ENCODE measurements at places on chromosomes 3 and 15.

DNA sequence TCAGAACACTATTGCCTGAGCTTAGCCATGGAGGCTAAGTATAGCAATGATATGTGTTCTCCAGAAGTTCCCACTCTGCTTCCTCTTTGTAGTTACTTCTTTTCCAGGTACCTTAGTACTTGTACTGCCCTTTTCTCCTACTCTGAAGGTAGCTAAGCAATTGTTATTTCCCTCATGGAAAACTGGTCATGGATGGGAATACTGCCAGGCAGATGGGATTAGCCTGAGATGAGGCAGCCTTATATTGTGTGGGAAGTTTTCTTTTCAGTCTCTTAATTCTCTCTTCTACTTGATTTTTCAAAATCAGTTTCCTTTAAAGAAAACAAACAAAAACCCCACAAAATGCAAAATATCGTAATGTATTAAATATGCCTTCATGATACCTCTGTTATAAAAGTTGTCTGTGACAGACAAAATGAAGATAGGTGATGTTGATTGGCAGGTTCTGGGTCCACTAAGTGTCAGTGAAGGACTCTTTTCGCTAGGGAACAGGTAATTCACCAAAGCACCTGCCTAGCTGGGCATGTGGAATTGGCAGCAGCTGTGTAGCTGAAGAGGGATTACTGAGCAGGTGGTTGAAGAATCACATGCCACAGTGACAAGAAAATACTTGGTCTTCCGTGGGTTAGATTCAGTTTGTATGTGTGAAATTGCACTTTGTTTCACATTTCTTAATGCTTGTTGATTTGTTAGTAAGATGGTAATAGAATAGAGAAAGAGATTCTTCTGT is 4.1 kb downstream of the ZNF609 start:
- DNase-seq: no peak

DNA sequence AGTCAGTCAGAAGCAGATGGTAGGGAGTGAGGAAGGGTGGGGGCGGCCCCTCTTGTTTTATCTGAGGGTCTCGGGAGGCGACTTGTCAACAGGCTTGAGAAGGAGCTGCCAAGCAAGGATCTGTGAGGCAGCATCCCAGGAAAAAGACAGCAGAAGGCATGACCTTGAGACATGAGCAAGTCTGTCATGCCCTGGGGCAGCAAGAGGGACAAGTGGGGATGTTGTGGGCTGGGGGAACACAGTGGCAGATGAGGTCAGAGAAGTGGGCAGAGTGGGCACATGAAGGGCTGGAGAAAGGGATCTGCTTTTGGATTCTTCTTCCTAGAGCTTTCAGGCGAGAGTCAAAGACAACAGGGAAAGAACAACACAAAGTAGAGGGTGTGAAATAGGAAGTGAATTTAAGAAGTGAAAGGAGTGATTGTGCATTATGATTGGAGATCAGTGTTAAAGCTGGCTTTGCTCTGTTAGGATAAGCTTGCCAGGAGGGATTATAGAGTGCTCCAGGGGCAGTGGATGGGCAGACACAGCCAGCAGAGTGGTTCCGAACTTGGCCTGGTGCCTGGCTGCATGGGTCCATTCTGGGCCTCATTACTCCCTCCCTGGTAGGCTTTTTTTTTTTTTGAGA is 73.3 kb downstream of the USP13 start:
- DNase-seq: no peak

DNA sequence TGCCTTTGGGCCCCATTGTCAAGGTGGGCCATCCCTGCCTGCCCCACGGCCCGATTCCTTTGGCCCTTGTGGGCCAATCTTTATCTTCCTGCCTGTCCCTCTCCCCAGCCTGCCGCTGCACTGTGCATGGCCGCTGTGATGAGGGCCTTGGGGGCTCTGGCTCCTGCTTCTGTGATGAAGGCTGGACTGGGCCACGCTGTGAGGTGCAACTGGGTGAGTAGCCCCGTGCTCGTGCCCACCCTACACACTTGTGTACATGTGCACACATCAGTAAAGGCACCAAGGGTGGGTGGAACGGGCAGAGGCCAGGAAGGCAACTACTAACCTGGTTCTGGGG is 12.2 kb downstream of the NT5DC2 start:
- DNase-seq: no peak

- DNase-seq: no peak
Measured at GRCh38 chr3:126216416-126216815, 36.0 kb upstream of the ALDH1L1 start.

GRCh38 chr15:78988361-78988911 is 43.6 kb upstream of the CTSH start:
- DNase-seq: no peak

GRCh38 chr3:89264037-89264560 is 156.7 kb downstream of the EPHA3 start:
- no peak for DNase-seq

DNA sequence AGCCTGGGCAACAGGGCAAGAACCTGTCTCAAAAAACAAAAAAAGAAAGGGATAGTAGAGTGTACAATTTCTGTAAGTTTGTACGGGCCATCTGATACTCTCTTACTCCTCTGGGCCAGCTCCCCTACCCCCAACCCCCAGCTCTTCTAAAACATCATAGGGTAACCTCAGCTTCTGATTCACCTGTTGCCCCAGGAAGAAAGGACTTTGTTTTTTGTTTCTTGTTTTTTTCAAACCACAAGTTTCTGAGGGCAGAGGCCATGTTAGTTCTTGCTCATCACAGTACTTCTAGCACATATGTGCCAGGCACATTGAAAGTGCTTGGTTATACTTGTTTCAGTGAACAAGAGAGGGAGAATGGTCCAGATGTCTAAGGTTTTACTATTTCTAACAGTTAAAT is 20.2 kb downstream of the ATOSA start:
- peak; percentile 20 for DNase-seq

GRCh38 chr3:188974856-188975599 is 196.7 kb upstream of the TPRG1 start:
- DNase-seq: peak; percentile 17

DNA sequence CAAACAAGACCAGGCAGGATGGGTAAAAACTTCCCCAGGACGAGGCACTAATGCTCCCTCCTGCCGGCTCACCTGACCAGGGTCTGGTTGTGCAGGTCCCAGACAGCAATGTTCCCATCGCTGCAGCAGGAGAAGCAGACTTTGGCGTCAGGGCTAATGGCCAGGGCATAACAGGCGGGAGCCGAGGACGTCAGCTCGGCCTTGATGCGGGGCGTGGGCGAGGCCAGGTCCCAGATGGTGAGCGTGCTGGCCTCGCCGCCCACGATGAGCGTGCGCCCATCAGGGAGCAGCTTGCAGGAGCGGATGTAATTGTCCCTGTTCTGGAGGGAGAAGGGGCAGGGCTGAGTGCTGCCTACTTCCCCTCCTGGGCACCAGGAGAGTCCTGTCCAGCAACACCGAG is 43.4 kb downstream of the TLE3 start:
- DNase-seq: no peak

DNA sequence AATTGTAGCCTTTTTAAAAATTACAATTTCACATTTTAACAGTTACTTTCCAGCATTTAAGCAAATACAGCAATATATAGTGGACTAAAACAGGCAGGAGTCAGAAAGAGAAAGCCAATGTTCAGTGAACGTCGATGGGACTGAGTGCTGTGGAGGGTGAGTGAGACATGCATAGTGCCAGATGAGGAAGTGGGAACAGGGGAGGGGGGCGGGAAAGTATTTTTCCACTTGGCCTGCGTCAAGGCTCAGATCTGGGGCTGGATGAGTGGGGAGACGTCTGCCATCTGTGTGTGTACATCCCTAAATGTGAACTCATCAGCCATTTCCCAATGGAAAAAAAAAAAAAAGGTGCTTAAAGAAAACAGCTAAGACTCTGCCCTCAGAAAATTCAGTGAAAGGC is 19.2 kb upstream of the RAD18 start:
- DNase-seq: no peak

DNA sequence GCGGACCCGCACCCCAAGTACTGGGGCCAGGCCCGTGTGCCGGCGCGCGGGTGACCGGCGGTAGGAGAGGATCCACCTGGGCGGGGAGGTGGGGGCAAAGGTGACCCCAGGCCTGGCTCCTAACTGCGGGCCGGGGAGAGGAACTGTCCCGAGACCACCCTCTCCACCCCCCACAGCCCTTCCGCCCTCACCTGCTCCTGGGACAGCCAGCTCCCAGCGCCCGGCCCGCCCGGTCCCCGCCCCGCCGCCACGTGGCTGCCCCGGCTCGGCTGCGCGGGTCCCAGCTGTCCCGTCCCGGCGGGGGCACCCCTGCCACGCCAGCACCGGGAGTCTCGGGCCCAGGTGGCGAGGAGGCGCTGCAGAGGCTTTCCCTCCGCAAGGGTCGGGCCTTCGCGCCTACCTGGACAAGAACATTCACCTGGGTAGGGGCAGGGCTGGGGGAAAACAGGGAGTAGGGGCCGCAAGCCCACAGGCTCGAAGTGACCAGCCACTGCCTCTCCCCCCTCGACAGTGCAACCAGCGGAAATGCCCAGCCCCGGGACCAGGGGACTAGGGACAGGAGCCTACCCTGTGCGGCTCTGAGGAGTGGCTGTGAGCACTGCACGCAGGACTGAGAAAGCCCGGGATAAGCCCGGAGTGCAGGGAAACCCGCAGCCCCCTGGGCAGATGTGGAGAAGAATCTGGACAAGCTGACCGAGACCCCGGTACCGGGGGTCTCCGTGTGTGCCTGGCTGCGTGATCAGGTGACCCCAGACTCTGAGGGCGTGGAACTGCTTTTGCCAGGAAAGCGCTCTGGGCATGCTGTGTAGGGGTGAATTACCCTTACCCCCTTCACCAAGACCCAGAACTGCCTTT is at the start of gene SLC12A8:
SLC12A8 (minus strand) TSS at position 240 of the 855 bp plus-strand sequence. CDS start 1,399 bp downstream, outside the sequence.
- no peak for DNase-seq

DNA sequence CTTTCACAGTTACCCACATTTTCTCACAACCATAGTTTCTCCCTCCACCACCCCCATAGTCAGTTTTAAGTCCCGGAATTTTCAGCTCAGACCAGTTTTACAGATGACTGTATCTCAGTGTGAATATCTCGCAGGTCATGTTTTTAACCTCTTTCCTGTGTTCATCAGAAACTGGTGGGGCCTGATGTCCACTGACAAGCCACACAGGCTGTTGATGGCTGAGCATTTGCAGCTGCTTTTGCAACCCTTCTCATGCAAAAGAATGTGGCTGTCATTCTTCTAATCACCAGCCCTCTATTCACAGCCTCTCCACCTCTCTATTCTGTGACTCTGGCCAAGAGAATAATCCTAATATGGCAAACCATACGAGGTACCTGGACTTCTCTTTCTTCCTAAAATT is 8.5 kb downstream of the GYG1 start:
- DNase-seq: no peak

DNA sequence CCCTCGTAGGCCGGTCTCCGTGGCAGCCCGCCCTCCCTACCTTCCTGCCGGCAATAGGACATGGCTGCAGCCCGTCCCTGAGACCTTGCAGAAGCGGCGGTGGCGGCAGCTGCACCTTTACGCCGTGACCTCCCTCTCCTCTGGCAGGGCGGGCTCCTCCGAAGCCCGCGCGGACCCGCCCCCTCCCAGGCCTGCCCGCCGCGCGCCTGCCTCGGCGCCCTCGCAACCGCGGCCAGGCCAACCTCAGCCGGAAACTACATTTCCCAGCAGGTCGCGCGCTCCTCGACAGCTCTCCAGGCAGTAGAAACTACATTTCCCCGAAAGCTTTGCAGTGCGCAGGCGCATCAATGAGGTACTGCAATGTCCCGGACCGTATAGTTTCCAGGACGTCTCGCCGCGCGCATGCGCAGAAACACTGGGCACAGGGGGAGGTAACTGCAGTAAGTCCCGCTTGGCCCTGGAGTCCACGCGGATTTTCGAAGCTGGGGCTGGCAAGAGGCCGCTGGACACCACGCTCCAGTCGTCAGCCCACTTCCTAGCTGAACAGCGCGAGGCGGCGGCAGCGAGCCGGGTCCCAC is at the start of the genes CHCHD4 and TMEM43:
CHCHD4 (minus strand) TSS at position 256 of the 578 bp plus-strand sequence; CDS start at position 62, 194 bp downstream.
TMEM43 (plus strand) TSS at position 438 of the 578 bp plus-strand sequence. CDS start 142 bp downstream, outside the sequence.
- peak; percentile 99 for DNase-seq

GRCh38 chr15:91561371-91562100 is 292.0 kb upstream of the SLCO3A1 start:
- no peak for DNase-seq

DNA sequence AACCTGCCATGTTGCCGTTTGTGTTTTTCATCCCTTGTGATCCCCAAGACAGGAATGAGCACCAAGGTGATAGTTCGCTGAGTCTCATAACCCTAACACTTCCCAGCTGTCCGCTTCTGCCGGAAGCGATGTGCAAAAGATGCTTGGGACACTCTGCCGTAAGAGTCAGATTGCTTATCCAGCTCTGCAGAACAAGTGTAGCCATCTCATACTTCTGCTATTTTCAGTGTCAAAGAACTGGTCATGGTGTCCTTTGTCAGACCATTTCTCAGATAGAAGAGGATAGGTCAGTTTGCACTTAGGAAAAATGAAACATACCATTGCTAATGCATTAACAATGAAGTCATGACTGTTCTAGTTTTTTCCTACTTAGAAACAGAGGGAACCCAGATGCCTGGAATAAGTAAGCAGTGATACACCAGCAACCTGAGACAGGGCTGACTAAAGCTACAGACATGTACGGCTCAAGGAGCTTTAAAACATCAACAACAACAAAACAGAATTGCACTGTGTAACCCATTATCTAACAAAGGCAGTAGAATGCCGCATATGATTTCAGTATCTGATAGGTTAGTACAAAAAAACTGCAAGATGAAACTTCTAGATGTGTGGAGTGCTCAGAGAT is 134.0 kb upstream of the IL12A start:
- DNase-seq: no peak

- DNase-seq: peak; percentile 60
Measured at GRCh38 chr3:187979564-187979963, 174.4 kb upstream of the LPP start.

DNA sequence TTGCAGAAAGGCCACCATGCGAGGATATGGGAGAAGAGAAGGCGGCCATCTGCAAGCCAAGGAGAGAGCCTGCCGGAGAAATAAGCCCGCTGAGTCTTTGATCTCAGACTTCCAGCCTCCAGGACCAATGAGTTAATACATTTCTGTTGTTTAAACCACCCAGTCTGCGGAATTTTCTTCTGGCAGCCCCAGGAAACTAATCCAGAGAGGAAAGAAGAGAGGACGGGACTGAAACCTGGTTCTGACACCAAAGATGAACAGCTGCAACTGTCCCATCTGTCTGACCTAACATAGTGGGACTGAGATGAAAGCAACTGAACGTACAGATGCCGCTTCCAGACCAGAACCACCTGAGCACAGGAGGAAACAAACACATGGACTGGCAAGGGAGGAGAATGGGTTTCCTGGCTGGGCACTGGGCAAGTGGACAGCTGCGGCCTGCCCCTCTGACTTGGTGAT is 32.3 kb downstream of the VGLL4 start:
- no peak for DNase-seq
